ENCODE measurements at places on chromosomes 2 and 18.

- DNase-seq, result no peak
These were observed 27.0 kb upstream of the CCDC178 start for GRCh38 chr18:33467531-33467930.

DNA sequence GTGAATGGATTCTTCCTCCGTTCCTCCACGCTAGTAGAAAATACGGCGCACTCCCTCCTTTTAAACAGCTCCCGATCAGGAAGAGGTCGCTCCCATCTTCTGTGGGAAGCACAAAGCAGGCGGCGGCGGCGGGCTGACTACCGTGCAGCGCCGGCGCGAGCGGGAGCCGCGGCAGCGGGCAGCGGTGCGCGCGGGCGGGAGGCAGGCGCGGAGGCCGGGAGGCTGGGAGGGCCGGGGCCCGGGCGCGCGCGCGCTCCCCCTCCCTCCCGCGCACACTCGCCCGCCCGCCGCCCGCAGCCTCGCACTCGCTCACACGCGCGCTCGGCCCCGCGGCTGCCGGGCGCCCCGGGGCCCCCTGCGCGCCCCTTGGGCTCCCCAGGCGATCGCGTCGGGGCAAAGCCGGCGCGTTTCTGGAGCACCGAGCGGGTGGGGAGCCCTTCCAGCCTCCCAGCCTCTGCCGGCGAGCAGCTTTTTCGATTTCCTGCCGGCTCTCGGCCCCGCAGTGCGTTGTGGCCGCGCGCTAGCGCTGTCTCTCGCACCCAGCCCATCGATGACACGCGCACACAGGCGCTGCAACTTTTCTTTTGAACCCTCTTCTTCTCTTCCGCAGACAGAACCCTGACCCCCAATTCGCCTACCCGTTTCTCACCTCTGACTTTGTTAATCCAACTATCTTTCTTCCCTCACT is at the start of gene SLC8A1:
Gene SLC8A1 (minus strand): TSS at position 173 of the 688 bp plus-strand sequence.
- no peak for DNase-seq

GRCh38 chr2:52934920-52935640 is 832.5 kb upstream of the CHAC2 start:
- no peak for DNase-seq

- DNase-seq, result no peak
These were observed 49.6 kb downstream of the HYCC2 start for GRCh38 chr2:201021914-201022313.

DNA sequence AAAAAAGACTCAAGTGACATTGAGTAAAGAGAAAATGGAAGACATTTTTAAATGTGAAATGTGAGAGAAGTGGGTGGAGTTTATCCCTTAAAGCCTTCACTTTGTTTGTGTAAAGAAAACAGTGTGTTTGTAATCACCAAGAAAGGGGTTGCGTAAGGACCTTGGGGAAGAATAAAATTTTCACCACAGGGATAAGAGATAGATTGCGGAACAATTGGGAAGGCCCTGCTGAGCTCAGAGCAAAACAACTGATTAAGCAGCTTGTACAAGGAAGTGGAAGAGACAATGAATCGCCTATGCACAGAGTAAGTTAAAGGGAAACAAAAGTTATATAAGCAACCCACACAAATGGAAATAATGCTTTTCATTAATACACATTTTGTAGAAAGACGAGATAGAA is 327.7 kb downstream of the RAD51AP2 start:
- DNase-seq, result no peak

DNA sequence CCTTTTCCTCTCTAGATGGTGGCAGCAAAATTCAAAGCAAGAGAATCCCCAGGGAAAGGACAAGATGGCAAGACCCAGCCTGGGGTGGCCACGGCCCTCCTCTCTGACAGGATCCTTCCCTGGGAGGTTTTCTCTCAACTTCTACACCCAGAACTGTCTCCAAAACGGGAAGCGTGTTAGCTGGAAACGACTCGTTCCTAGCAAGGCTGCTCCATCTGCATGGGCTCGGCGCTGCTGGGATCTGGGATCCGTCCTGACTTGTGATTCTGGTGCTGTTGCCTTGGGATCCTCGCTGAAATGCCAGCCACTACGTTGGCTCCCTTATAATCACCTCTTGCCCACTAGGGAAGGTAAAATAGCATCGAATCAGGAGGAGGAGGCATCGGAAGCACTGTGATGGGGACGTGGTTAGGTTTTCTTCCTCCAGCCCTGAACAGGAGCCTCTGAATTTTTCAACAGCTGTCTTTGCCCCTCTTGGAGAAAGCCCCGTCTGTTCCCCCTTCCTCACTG is 514.8 kb upstream of the MYT1L start:
- DNase-seq, result no peak

DNA sequence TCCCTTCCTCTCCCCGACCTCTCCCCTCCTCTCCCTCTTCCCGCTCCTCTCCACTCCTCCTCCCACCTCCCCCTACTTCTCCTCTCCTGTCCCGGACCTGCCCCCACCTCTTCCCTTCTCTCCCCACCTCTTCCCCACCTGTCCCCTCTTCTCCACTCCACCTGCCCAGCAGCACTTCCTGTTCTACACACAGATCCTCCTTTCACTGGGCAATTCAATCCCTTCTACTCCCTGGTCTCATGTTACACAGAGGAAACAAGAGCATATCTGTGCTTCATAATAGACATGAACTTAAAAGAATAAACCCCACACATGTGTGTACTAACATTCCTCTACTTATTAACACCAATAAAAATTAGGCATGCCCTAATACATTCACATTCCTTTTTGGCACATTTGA is 34.8 kb downstream of the TIMM21 start:
- DNase-seq, result no peak

DNA sequence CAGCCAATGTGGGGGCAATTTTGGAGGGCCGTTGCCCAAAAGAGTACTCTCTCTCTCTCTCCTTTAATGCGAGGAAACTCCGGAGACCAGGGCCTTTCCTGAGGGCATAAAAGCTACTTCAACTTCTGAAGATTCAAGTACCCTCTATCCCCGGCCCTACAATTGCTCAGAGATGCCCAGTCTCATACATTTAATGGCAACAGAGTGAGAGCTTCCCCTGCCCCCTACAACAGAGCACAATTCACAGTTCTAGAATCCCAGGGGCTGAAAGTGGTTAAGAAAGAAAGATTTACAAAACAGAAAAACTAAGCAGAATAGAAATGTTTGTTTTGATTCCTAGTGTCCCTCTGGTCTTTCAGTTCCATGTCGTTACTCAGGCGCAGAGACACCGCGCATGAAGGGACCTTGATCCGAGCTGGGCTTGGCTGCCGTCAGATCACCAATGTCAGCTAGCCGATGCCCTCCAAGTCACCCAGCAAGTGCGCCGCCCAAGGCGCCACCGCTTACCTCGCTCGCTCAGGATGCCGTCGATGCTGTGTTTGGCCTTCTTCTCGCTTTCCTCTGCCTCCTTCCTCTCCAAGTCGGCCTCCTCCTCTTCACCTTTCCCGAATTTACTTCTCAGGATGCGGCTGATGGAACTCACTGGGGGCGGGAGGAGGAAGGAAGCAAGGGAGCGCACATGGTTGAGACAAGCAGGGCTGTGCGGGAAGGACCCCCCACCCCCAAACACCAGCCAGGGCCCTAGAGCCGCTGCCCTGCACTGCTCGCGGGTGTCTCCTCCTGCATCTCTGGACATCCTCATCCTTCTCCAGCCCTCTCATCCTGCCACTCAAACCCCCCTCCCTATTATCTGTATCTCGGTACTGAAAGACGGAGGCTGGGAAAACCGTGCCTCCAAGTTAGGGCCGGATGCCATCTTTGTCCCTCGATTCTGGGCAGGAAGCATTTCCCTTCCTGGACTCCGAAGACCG is 4.9 kb downstream of the PAX3 start:
- no peak for DNase-seq

DNA sequence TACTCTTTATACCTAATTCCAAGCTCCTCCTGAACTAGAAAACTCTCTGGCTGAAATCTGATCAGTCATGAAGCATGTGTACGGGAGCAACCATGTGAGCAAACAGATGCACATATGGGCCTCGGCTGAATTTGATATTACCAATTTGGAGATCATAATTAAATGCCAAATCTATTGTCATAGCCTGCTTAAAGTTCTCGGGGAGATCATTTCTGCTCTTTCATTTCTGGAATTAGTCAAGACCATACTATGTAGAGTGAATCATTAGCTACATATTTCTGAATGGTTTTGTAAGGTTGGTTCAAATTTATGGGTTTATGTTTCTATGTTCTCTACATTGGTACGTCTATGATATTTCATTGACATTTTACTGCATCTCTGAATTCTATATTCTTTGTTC is 205.5 kb downstream of the UBE2E3 start:
- no peak for DNase-seq

- no peak for DNase-seq
These were observed 401.9 kb downstream of the LRP1B start for GRCh38 chr2:141728886-141729285.

DNA sequence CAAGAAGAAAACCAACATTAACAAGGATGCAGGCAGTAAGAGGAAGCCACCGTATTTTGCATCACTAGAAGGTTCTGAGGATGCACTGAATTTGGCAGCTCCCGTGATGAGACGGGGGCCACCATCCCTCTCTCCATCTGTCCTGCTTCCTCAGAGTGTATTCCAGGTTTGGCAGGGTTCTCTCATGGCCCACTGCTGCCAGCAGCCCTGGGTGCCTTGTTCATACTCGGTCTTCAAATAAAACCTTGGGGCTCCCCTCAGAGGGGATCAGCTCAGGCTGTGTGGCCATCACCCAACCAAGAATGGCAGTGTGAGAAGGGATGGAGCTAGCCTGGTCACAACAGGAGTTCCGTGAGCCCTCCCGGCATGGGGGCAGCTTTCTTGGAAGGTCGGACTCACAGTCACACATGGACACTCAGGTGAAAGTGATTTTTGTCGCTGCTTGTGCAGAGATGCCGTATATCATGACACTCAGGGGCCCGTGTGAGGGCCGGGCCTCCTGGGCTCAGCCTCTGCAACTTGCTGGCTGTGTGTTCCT is 12.8 kb upstream of the MBP start:
- DNase-seq, result no peak

DNA sequence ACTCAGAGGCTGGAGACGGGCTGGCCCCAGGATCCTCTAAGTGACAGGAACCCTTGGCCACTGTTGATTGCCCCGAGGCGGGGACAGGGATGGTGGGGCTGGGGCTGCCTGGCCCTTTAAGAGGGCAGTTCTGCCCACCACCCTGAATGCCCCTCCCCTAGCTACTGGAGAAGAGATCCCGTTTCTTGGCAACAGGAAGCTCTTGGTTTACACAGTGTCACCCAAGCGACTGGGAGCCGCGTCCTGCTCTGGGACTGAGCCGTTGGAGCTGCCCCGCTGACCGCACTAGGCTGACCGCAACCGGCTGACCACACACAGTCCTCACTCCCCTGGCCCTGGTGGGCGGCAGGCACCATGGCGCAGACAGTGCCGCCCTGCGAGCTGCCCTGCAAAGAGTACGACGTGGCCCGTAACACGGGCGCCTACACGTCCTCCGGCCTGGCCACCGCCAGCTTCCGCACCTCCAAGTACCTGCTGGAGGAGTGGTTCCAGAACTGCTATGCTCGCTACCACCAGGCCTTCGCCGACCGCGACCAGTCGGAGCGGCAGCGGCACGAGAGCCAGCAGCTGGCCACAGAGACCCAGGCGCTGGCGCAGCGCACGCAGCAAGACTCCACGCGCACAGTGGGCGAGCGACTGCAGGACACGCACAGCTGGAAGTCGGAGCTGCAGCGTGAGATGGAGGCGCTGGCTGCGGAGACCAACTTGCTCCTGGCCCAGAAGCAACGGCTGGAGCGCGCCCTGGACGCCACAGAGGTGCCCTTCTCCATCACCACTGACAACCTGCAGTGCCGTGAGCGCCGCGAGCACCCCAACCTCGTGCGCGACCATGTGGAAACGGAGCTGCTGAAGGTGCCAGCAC is at the start of gene TEKT4:
Gene TEKT4 (plus strand): TSS at position 205 of the 862 bp plus-strand sequence. CDS start 150 bp downstream, at position 355.
- DNase-seq, result no peak

DNA sequence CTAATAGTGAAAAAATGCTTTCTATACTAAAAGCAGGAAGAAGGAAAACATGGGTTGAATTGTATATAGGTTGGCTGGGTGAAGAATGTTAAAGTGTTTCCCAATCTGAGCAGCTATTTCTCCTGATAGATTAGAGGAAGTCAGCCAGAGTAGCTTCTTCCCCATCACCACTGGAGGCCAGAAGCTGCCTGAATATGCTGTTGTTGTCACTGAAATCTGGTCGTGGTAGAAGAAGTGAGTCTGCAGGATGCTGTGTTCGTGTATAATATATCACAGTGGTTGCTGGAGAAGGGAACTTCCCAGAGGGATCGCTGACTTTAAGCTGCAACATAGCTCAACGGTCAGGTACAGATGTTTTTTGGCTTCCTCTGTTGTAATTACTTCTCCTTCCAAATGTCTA is 247.5 kb upstream of the LRATD1 start:
- no peak for DNase-seq

DNA sequence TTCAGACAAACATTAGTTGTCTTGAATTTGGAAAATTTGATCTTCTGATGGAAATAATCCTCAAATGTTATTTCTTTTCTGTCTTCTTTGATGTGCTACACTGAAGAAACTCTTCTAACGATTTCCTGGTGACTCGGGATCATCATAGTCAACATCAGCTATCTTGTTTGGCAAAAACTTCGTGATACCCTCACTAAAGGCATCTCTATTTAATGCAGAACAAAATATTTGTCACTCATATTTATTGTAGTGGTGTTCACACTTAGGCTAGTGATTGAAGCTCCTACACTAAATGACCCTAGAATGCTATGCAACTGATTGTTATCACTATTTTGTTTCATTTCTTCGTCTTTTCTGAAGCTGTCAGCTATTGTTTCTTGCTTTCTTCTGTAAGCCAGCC is 334.7 kb upstream of the ZEB2 start:
- DNase-seq, result no peak

DNA sequence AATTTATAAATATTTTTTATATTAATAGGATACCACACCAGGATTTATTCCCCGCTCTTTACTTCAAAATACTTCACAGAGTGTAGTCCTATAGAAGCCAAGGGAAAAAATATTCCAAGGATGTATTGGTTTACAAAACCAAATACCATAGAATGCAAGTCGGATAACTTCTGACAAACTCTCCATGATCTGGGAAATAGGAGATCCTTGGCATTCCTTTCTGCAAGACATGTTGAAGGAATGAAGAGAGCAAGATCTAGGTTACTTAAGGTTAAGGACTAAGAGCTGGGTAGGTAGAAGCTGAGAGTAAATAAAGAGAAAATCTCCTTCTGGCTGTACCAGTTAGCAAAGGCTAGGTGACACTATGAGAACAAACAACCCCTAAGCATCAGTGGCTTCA is 141.2 kb downstream of the LRATD1 start:
- DNase-seq, result no peak

DNA sequence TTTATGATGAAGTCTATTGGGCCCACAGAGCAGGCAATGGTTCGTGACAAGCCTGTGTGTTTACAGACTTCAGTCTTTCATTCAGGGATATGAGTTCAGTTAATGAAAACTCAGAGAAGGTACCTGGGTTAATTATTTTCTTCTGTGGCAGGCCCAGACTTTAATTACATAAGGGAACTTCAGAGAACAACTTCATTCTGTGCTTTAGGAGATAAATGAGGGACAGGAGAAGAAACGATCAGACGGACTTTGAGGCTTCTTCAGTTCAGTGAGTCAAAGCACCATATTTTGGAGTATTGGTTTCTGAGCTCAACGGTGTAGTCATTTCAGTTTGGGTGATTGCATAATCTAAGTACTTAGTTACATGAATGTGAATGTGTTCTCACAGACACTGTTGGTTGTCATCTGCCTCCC is 203.0 kb upstream of the KCNJ3 start:
- DNase-seq, result no peak
